Endodermal cell (in vitro differentiated cells): ENCODE measurements at places on chromosomes 7 and 10. TPM values are rescaled to one million over a fixed set of nuclear protein-coding genes. Genes with fewer than 3 reads are reported as not detected.

- H3K27me3 ChIP-seq: no peaks in the 10 kb centered on the region
- peaks cover 88% of the 10 kb centered on the region for H3K36me3 ChIP-seq
- DNase-seq: no peak
- peak overlapping the region; percentile 83 for H3K27ac ChIP-seq
- H3K4me3 ChIP-seq: no peak overlapping the region
Measured at GRCh38 chr7:140458916-140459315, 20.4 kb downstream of the MKRN1 start.

DNA sequence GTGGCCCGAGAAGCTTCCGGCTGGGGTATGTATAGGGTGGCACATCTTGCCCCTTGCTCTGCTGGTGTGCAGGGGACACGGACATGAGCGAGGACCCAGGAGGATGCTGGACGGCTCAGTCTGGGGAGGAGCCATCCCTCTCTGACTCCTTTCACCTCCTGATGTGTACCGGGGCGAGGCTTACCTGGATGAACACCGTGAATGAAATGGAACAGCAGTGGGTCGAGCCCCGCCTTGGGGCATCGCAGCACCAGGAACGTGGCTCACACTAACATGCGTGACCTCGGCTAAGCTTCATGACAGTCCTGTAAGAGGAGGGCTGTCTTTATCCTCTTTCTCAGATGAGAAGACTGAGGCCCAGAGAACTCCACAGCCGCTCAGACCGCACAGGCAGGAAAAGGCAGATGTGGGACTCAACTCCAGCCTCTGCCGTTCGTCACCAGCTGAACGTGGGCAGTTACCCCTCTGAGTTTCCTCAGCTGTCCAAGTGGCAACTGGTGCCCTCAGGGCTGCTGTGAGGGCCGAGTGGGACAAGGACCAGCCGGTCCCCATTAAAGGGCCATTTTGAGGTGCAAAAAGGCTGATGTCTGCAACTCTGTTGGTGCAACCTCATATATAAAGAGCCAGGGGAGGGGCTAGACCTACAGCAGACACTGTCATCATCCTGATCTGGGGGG is 54.5 kb downstream of the INSIG1 start:
- H3K27me3 ChIP-seq: peaks cover 11% of the 10 kb centered on the region
- no peak overlapping the region for H3K27ac ChIP-seq
- H3K36me3 ChIP-seq: no peaks in the 10 kb centered on the region
- H3K4me3 ChIP-seq: no peak overlapping the region
- peak; percentile 39 for DNase-seq

FOXI2 gene
- 14.8 and 17.0 TPM in 2 replicates for total RNA-seq

DNA sequence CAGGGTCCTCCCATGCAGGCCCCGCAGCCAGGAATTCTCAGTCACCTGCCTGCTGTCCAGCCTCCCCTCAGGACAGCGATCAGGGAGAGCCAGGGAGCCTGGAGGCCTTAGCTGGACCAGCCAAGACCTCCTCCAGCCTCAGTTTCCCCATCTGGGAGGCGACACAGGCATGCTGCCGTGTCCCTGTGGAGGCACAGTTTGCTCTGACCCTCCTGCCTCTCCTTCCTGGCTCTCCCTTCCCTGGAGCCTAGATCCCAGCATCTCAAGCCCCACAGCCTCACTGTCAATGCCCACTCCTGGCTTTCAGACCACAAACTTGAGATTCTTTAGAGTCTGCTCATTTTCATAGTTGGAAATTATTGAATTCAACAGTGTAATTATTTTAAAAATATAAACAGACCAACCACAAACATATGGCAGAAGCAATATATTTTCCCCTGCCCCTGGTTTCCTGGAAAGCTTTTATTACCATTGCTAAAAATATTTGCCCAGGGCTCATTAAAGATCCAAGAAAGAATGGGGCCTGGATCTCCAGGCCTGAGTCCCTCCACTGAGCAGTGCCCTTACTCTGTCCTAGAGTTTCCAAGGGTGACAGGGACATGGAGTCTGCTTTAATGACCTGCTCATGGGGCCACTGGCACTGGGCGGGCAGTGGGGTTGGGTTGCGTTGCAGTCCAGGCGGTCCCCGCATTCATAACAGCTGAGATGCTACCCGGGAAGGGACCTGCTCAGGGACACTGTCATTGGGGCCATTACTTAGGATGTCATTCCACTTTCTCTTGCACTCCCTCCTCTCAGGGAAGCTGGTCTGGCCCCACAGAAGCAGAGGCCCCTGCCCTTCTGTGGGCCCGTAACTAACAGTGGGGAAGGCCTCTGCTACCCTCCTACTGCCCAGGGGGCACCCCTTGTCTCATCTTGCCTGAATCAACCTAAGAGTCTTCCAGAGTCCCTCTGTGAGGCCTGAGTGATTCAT is 81.6 kb upstream of the CHST15 start:
- DNase-seq: no peak
- no peaks in the 10 kb centered on the region for H3K27me3 ChIP-seq
- no peak overlapping the region for H3K27ac ChIP-seq
- H3K4me3 ChIP-seq: no peak overlapping the region
- H3K4me1 ChIP-seq: no peaks in the 10 kb centered on the region
- no peaks in the 10 kb centered on the region for H3K36me3 ChIP-seq

C10orf95 gene
- 0.35 and 0.56 TPM in 2 replicates for total RNA-seq

- H3K27me3 ChIP-seq: no peaks in the 10 kb centered on the region
- H3K36me3 ChIP-seq: peaks cover 69% of the 10 kb centered on the region
- no peak overlapping the region for H3K27ac ChIP-seq
- no peak overlapping the region for H3K4me3 ChIP-seq
- no peaks in the 10 kb centered on the region for H3K4me1 ChIP-seq
Measured at GRCh38 chr7:157357129-157358040, 20.6 kb downstream of the DNAJB6 start.

GRCh38 chr10:123550675-123551096 is 115.5 kb upstream of the GPR26 start:
- H3K4me1 ChIP-seq: no peaks in the 10 kb centered on the region
- no peaks in the 10 kb centered on the region for H3K36me3 ChIP-seq
- H3K27ac ChIP-seq: no peak overlapping the region
- no peak overlapping the region for H3K4me3 ChIP-seq
- H3K27me3 ChIP-seq: no peaks in the 10 kb centered on the region
- peak; percentile 51 for DNase-seq

RADIL gene
- total RNA-seq: 41.7 and 47.6 TPM in 2 replicates

DNA sequence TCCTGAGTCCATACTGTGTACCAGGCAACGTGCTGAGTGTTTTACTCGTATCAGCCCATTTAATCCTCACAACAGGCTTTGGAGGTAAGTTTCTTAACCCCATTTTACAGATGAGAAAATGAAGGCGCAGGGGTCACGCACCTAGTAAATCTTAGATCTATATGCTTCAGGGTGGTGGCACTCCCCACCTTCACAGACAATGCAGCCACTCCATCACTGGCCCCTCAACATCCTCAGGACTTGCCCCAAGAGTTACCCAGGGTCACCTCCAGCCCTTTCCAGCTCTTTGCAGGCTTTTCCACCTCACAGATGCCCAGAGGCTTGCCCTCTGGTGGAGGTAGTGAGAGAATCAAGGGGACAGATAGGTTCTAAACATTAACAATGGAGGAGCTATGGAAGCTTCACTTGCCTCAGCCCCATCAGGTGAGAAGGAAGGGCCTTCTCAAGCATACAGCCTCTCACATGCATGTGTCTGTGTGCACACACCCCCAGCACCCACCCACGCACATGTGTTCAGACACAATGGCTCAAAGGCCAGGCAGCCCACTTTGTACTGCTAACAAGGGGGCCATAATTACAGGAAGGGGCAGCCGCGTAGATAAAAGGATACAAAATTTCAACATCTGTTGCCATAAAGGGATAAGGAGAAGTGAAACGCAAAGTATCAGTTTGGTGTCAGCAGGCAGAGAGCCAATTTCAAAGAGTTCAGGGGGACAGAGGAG is 29.1 kb downstream of the DPCD start:
- peaks cover 25% of the 10 kb centered on the region for H3K36me3 ChIP-seq
- peak; percentile 77 for DNase-seq
- H3K4me1 ChIP-seq: peaks cover 45% of the 10 kb centered on the region
- H3K27ac ChIP-seq: no peak overlapping the region
- no peak overlapping the region for H3K4me3 ChIP-seq
- H3K27me3 ChIP-seq: no peaks in the 10 kb centered on the region

DNA sequence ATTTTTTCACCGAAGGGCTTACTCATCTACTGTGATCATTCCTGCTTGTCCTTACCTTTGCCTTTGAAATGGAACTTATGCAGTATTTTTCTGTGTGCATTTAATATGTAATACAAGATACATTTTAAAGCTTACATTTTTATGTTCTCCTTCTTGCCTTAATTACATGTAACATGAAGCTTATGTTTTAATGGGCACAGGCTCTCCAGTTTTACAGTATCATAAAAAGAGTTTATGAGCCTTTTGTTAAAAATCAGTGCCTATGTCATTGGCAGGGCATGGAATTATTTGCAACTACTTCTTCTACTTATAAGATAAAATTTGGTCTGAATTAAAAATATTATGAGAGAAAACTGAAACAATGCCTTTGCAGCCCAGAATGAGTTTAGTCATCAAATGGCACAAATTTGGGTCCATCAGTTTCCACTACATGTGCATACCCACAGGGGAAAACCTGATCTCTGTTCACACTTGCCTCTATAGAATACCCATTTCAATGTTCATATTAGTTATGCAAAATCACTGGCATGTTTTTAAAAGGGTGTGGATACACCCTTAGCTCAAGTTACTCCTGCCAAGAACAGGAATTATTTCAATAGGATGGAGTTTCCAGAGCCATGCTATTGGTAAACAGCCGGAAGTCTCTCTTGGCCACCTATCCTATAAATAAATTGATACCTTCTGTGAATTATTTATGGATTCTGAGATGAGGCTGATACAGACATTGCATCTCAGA is 27.9 kb upstream of the WNT16 start:
- H3K4me1 ChIP-seq: peaks cover 2% of the 10 kb centered on the region
- no peak overlapping the region for H3K4me3 ChIP-seq
- H3K36me3 ChIP-seq: no peaks in the 10 kb centered on the region
- H3K27ac ChIP-seq: no peak overlapping the region

FAM25C gene
- not detected in 3 replicates for total RNA-seq

ADRB1 gene
- not detected in 2 replicates for total RNA-seq

ANKRD30A gene
- total RNA-seq: not detected in 3 replicates

- peaks cover 11% of the 10 kb centered on the region for H3K4me1 ChIP-seq
- H3K27ac ChIP-seq: peak overlapping the region; percentile 17
- no peak overlapping the region for H3K4me3 ChIP-seq
- no peaks in the 10 kb centered on the region for H3K36me3 ChIP-seq
- H3K27me3 ChIP-seq: peaks cover 33% of the 10 kb centered on the region
- DNase-seq: no peak
Measured at GRCh38 chr7:151813997-151814396, 62.9 kb downstream of the PRKAG2 start.

DNA sequence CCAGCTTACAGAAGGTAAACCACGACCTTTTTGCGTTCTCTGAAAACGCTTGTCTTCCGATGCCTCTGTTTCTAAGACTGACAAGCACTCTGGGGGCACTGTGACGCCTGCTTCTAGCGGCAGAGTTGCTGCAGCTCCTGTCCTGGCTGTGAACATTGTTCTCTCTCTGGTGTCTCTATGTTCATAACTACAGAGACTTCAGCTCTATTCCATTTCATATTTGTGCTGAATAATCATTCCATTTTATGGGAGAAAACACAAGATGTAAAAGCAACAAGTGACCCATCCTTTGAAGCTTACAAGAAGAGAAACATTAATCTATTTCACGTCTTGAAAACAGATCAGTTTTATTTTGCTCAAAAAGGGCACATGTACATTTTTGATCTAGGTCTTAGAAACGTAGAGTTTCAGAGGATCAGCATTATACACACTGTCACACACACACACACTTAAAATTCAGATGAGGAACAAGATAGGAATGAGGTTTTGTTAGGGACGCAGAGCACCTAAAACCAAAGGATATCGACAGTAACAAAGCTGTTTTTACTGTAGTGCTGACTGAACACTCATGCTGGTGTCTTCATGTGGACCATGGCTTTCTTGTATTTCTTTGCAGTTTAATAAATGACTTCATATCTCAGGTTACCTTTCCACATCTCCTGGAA is 3.0 kb downstream of the IKZF1 start:
- H3K27me3 ChIP-seq: peaks cover 46% of the 10 kb centered on the region
- H3K27ac ChIP-seq: no peak overlapping the region
- DNase-seq: no peak
- no peak overlapping the region for H3K4me3 ChIP-seq
- no peaks in the 10 kb centered on the region for H3K36me3 ChIP-seq

SLC26A5 gene
- 0.35 TPM in 1 of 2 replicates, not detected in the other for total RNA-seq

NPFFR1 gene
- total RNA-seq: not detected in 3 replicates

PKD2L1 gene
- not detected in 2 replicates for total RNA-seq

DNA sequence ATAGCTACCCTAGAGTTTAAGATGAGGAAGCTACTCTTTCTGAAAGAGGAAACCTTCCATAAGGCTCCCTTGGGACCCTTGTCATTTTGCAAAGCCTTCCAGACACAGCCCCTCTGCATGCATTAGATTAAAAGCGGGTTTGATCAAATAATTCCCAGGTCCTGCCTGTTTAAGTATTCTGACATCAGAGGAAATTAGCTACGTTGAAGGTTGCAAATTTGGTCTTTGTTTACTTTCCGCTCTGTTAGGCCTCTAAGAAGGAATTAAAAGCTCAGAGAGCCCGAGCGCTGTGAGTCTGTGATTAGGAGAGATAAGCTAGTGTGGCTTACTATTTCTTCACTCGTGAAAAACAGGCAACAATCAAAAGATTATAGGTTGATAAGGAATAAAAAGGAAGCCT is 1.4 kb upstream of the THSD7A start:
- peak; percentile 42 for DNase-seq
- H3K4me1 ChIP-seq: peaks cover 6% of the 10 kb centered on the region
- H3K27ac ChIP-seq: peak overlapping the region; percentile 92
- H3K4me3 ChIP-seq: no peak overlapping the region
- H3K27me3 ChIP-seq: peaks cover 79% of the 10 kb centered on the region
- no peaks in the 10 kb centered on the region for H3K36me3 ChIP-seq

DNA sequence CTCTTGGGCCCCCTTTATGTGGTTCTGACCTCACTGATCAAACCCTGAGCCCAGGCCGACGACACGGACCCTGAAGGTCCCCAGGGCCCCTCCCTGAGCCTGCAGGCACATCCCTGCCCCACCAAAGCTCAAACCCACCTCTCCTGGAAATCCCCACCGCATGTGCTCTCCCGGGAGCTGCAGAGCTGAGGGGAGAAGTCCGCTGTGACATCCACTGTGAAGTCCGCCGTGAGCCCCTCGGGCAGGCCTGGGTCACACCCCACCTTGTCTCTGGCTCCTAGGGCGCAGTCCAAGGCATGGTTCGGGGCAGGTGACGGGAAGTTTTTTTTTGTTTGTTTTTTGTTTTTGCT is 100.2 kb downstream of the MICALL2 start:
- H3K27me3 ChIP-seq: no peaks in the 10 kb centered on the region
- no peaks in the 10 kb centered on the region for H3K4me1 ChIP-seq
- H3K36me3 ChIP-seq: no peaks in the 10 kb centered on the region
- H3K4me3 ChIP-seq: no peak overlapping the region

- H3K36me3 ChIP-seq: no peaks in the 10 kb centered on the region
- no peak for DNase-seq
Measured at GRCh38 chr10:77586719-77587415, 50.7 kb downstream of the KCNMA1 start.

- no peak for DNase-seq
- no peaks in the 10 kb centered on the region for H3K27me3 ChIP-seq
- peaks cover 93% of the 10 kb centered on the region for H3K36me3 ChIP-seq
- no peaks in the 10 kb centered on the region for H3K4me1 ChIP-seq
- no peak overlapping the region for H3K27ac ChIP-seq
Measured at GRCh38 chr10:86449926-86450558, 71.5 kb downstream of the WAPL start.
